Stimulated activated CD4-positive, alpha-beta T cell treated with anti-CD3 and anti-CD28 coated beads, Interleukin-1b, Interleukin-23, amount 100 ng/mL, for 1 hour (primary cell): ENCODE measurements at places on chromosomes 13 and 19.

- no peak for DNase-seq
Measured at GRCh38 chr13:27660511-27660910, 38.8 kb downstream of the POLR1D start.

- no peak for DNase-seq
Measured at GRCh38 chr19:35533822-35534392, 651 bp downstream of the GAPDHS start.

- DNase-seq: no peak
Measured at GRCh38 chr13:28529836-28530235, 34.9 kb upstream of the FLT1 start.

DNA sequence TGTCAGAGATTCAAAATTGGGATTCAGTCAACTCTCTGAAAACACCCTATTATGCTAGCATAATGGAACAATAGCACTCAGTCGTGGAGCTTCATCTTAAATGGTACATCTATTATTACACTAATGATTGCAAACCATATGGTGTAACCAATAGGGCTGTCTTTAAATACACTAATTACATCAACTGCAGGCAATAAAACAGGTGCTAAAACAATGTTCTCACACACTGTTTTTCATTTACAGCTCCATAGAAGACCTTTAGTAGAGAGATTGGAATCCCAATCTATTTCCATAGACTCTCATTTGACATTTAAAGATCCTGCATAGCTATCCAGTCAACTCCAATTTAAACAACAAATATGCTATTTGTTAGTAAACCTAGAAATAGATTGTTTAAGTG lies 1917.4 kb downstream of the OLFM4 start:
- no peak for DNase-seq

DNA sequence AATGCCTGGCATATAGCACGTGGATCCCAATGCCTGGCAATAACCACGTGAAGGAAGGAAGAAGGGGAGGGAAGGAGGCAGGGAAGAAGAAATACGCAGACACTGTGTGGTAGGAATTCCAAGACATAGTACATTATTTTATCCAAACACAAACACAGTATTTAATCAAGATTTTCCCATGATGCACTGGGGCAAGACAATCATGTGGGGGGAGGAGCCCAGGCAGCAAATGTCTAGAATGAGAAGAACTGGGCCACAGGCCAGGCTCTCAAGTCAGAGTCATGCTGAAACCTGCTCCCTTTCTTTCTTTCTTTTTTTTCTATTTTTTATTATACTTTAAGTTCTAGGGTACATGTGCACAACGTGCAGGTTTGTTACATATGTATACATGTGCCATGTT lies 717.9 kb downstream of the UQCRFS1 start:
- no peak for DNase-seq

GRCh38 chr13:51742031-51742430 lies 61.9 kb downstream of the DHRS12 start:
- DNase-seq: no peak

GRCh38 chr13:23660249-23660648 lies 90.0 kb downstream of the TNFRSF19 start:
- DNase-seq: no peak

DNA sequence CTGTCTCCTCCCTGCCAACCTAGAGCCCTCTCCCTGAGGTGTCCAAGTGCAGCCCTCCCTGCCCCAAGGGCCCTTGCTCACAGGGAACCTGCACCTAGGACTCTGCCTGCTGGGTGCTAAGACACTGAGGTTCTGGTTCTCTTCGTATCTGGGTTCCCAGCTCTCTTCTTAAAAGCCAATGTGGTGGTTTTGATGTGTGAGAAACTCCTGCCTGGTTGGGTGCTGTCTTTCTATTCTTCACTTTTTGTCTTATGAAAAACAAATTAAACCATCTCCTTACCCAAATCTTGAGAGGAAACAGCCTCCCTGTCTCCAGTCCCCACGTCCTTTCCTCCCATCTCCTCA lies 4.3 kb upstream of the KMT2B start:
- no peak for DNase-seq

DNA sequence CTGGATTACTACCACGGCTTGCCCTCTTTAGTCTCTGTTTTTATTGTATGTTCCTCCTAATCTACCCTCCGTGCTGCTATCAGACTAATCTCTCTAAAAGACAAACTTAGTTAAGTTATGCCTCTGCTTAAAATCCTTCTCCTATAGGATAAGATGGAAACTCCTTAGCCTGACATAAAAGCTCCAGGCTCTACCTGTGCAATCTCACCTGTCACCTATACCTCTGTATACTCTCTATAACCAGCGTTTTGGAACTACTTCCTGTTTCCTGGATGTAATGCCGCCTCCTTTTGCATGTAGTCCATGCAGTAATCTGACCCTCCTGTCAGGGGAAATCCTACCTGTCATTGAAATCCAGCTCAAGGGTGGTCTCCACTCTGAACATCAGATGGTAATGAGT lies 41.2 kb downstream of the OLFM4 start:
- DNase-seq: no peak

DNA sequence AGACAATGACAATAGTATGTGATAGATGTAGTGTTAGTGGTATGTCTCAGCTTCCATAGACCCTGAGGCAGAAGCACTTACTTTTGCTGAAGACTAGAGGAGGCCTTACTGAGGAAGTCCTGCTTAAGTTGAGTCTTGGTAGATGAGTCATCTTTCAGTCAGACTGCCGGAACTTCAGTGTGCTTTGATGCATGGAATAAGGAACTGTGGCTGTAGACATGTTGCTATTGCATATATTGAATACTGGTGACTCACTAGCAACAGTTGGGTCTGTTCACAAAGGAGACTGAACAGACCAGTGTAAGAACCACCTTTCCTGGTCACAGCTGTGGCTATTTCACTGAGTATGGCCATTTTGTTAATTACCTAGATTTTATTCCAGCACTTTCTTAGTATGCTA lies 1000.6 kb downstream of the OLFM4 start:
- no peak for DNase-seq

DNA sequence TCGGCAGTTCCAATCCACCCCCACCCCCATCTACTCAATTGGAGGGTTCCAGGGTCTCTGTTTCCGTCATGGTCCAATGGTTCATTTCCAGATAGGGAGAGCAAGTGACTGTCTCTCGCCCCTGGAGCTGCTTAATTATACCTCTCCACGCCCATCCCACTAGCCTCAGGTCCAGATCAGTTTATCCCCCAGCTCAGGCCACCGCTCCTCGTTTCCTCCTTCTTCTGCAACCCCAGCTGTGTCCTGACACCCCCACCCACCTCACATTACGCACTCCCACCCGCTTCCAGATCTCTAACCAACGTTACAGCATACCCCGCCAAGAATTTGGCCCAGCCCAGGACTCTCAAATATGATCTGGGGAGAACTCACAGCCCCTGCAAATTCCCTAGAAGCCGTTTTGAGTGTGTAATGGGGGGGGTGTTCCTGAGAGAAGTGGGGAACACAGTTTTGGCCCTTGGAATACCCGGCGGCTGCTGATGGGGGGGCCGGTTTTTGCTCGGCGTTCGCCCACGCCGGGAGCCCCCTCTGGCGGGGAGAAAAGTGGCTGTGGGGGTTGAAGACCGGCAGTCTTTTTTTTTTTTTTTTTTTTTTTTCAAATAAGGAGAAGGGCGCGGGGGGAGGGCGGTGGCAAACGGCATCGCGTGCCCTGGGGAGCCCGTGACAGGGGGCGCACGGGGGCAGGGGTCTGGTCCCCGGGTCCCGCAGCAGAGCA lies 1.7 kb upstream of the PDE4A start:
- no peak for DNase-seq

GRCh38 chr19:38389101-38389925 lies 816 bp downstream of the SPRED3 start:
- DNase-seq: no peak

DNA sequence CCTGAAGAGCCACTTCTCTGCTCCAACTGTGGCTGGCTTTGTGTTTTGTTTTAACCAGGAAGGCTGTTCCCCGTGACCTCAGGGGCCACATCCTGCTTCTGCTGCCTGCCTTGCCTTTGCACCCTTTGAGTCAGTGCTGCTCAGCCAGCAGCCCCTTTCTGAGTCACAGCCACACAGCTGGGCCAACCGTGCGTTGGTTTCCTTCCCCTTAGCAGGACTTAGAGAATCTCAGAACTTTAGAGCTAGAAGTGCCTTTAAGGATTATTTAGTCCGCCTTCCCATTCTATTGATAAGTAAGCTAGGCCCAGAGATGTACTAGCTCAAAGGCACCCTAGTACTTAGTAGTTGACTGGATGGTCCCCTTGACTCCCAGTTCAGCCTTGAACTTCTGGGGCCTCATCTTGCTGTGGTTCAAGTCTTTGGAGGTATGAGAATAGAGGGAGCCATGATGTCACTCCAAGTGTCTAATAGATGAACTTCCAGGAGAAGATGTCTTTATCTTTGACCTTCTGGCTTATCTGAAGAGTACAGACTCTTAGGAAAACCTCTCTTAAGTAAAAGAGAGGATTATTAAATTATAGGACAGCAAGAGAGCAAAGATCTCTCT lies 8.0 kb downstream of the RGCC start:
- peak; percentile 60 for DNase-seq

- DNase-seq: no peak
Measured at GRCh38 chr19:1313695-1314613, 28.3 kb downstream of the EFNA2 start.

DNA sequence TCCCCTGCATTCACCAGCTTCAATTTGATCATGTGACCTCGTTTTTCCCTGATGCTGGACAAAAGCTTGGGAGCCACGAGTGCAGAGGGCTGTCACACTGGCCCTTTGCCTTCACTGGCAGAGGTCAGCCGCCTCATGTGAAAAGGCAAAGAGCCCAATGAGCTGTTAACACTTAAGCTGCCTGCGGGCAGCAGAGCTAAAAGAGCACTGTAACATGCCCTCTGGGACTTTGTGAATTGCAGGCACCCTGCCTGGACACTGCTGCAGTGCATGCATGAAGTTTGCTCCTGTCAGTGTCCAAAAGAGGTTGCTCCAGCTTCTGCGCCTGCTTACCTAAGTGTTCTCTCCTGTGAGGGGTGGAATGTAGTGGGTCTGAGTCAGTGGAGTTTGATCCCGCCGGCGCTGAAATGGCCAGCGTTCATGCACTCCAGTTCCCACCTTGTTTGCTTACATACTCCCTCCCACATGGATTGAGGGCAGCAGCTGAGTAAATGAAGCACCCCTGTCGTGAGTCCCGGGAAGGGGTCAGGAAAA lies 193.7 kb downstream of the RFC3 start:
- no peak for DNase-seq

- DNase-seq: no peak
Measured at GRCh38 chr19:24069905-24070657, 16.9 kb upstream of the ZNF254 start.

DNA sequence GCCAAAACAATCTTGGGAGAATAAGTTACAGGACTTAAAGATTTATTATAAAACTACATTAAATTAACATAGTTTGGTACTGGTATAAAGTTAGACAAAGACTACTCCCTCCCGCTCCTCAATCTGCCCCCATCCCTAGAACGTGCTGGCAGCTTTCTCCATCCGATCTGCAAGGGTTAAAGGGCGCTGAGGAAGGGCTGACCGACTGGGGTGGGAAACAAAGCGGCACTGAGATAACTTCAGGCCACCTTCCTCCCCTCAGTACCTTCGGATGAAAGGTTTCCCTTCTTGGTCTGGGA lies 790 bp upstream of the SUGT1 start:
- no peak for DNase-seq

DNA sequence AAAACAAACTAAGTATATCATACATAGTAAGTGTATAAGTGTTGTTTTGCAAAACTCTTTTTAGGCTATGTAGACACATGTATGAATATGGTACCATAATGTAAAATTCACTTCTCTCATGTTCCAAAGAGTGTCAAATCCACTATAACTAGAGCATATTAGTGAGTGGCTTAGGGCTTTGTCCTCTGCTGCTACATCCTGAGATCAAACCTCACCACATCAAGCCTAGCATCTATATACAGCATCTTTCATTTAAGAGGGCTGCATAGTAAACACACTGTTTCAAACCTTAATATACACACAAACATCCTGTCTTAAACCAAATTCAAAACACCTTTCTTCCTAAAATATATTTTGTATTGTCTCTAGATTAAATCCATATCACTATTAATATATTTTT lies 38.7 kb downstream of the ELF1 start:
- DNase-seq: no peak

GRCh38 chr19:29665826-29666577 lies 741 bp downstream of the PLEKHF1 start:
- DNase-seq: no peak

DNA sequence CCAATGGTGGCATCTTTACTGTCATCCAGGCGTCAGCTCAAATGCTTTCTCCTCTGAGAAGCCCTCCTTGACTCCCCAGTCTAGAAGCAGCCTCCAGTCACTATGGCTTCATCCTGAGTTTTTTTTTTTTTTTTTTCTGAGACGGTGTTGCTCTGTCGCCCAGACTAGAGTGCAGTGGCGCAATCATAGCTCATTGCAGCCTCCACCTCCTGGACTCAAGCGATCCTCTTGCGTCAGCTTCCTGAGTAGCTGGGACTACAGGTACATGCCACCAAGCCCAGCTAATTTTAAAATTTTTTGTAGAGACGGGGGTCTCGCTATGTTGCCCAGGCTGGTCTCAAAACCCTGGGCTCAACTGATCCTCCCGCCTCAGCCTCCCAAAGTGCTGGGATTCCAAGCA lies 4.2 kb downstream of the NRTN start:
- no peak for DNase-seq

DNA sequence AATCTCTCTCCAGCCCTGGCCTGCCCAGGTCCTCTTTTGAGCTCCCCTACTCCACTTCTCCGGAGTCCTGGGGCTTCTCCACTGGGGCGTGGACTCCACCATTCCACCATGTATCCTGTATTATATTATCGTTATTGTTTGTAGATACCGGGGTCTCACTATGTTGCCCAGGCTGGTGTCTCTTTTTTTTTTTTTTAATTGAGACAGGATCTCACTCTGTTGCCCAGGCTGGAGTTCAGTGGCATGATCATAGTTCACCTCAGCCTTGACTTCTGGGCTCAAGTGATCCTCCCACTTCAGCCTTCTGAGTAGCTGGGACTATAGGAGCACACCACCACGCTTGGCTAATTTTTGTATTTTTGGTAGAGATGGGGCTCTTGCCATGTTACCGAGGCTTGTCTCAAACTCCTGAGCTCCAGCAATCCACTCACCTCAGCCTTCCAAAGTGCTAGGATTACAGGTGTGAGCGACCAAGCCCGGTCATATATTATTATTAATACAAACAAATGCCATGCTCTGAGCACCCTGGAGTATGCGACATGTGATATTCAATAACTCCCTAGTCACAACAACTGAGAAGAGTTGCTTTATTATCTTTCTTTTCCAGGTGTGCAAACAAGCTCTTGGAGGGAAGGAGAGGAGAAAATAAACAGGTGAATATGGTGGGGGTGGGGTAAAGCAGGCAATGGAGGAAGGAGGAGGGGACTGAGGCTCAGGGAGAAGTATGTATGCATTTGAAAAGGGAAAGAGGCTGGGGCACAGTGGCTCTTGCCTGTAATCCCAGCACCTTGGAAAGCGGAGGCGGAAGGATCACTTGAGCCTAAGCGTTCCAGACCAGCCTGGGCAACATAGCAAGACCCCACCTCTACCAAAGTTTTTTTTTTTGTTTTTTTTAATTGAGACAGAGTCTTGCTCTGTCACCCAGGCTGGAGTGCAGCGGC lies 2.8 kb upstream of the CERS4 start:
- no peak for DNase-seq

- DNase-seq: no peak
Measured at GRCh38 chr13:85089186-85089585, 710.0 kb downstream of the SLITRK6 start.

GRCh38 chr13:111296417-111296816 lies 24.0 kb upstream of the TEX29 start:
- DNase-seq: no peak
